Activated T-cell treated with anti-CD3 and anti-CD28 coated beads for 4 hours (primary cell): ENCODE measurements at places on chromosomes 2 and 18.

GRCh38 chr2:151637271-151637781 lies 97.0 kb downstream of the NEB start:
- peak; percentile 40 for DNase-seq

DNA sequence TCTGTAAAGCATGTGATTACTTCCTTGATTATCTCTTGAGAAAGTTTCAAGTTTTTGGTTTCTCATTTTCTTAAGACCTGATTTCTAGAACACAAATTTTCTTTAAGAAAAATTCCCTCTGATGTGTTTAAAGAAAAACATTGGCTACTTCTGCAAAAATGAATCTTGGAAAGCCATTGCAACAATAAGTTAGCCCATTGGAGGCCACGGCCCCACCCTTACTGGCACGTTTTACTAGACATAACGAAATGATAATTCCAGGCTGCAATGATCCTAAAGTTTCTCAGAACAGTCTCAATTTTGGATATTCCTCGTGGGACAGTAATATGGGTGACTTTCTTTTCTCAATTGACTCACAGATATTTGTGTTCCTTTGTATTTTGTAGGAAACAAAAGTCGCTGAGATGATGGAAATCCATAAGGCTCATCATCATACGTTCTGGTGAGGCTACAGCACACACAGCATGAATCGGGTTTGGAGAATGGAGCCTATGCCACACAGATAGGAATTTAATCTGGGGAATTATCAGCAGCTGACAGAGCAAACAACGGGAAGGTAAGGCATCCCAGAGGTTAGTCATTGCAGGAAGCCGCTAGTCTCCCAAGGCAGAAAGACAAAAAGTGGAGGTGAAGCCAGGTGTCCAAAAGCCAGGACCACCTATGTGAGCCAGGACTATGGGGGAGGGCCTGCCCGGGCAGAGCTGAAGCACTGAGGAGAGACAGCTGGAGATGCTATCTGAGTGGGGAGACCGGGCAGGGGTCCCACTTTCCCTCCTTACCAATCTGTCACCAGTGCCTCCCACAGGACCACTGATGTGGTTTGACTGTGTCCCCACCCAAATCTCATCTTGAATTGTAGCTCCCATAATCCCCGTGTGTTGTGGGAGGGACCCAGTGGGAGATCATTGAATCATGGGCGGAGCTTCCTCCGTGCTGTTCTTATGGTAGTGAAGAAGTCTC lies 35.9 kb downstream of the SOWAHC start:
- no peak for DNase-seq

- DNase-seq: no peak
These were observed 41.3 kb downstream of the CBLN2 start for GRCh38 chr18:72502671-72503431.

DNA sequence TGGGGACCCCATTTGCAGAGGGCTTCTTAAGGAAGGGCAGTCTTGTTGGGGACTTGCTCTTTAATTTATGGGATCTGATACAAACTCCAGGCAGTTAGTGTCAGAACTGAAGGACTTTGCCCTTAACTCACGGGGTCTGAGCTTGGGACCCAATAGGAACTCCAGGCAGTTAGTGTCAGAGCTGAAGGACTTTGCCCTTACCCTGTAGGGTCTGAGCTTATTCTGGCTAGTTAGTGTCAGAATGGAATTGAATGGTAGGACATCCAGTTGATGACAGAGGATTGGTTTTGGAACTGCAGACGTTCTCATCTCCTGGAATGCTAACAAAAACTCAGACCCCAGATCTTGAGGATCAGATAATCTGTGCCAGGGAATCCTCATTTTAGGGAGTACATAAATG lies 256.9 kb upstream of the COPS8 start:
- no peak for DNase-seq

DNA sequence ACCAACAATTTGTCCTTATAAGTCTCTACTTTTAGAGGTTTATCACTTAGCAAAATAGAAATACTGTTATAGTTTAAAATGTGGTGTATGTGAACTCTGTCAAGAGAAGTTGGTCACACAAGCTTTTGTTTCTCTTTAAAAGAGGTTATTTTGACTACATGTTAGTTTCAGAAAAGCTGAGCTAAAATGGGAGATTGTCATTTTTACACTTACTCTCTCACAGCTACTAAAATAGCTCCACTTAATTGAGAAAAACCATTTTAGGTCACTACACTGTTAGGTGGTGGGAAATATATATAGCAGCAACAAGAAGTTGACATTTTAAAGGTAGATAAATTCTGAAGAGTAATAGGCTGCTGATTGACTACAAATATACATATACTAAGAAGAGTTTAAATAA lies 161.5 kb upstream of the KCNJ3 start:
- DNase-seq: no peak

- DNase-seq: no peak
These were observed 7.4 kb upstream of the TEX261 start for GRCh38 chr2:71001981-71002570.

DNA sequence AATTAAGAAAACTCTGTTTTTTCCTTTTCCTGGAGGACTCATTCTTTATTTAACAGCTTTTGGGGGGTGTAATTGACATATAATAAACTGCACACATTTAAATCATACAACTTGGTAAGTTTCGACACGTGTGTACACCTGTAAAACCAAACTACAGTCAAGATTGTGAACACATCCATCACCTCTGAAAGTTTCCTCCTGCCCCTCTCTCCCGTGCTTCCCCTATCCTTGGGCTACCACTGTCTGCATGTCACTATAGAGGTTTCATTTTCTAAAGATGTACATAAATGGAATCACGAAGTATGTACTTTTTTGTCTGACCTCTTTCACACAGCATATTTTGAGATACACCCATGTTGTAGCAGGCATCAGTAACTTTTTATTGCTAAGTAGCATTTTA lies 100.0 kb downstream of the BIN1 start:
- no peak for DNase-seq

DNA sequence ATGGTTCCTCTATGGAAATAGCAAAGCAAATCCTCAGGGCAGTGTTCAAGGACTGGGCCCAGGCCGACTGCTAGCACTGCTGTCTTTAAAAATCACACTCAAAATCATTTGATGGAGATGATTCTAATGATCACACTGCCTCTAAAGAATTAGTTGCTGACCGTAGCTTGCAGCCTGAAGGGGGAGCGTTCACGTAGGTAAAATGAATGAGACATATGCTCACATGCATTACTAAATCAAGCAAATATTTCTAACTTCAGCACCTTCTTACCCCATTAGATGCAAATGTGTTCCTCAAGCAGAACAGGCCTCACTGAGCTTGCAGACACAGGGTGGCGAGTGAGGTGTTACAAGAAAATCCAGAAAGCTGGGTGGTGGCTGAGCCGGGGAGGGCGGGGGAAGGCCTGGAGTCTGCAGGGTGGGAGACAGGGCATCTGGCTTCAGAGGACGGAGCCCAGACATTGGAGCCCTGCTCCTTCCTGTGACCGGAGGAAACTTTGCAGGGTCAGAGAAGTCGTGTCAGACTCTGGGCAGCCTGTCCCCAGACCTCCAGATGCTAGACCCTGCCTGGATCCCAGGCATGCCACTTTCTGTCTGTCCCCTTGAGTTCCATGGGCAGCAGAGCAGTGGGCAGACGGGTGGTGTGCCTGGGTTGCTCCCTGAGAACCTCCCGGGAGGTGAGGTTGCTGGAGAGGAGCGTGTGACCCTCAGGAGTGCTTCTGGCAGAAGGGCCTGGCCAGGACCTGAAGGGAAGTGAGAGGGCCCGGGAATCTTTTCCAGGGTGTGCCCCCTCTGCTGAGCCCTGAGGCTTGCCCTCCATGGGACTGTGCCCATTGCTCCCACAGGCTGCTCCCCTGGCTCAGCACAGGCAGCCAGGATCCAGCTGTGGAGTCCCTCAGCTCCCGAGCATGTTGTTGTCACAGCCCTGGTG lies 7.1 kb upstream of the NPPC start:
- DNase-seq: no peak

- DNase-seq: no peak
These were observed 17.3 kb downstream of the SPRED2 start for GRCh38 chr2:65415091-65415490.

DNA sequence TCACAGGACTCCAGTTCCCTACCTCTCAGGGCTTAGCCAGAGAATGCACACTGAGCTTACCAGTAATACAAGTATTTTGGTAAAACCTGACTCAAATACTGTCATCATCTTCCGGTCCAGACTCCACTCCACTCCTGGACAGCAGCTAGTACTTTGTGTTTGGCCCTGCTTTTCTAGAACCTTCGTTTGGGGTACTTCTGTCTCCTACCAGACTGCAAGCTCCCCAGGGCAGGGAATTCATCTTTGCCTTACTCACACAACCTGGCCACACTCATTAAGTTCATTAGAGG lies 108.9 kb upstream of the CDC42EP3 start:
- no peak for DNase-seq

DNA sequence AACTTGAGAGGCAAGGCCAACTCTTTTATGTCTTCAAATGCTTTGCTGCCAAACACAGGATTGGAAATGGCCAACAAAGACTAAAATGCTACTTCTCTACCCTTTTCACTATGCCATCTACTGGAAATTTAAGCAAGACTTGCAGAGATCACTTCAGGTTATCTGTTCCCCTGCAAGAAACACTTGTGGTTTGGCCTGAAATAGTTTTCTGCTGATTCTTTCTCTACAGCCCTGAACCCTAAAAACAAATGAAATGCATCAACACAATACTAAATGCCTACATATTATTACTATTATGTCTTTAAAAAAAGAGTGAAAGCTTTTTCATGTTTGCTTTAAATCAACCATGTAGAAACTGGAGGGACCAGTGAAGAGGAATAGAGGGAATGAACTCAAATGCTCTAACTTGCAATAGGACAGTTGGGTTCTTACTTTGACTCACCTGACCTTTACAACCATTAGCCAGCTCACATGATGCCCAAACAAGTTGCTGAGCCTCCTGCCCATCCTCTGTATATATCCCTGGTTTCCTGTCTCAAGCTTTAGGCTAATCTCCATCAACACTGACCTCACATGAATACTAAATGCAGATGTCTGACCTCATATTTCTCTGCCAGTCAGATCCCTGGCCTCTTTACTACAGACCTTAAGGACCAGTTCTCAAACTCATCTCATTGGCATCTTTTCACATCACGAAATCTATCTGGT lies 17.5 kb upstream of the ADAM17 start:
- no peak for DNase-seq

GRCh38 chr2:139773720-139774277 lies 993.6 kb upstream of the NXPH2 start:
- no peak for DNase-seq

- DNase-seq: peak; percentile 2
These were observed 12.3 kb downstream of the ARL6IP6 start for GRCh38 chr2:152730591-152731333.

GRCh38 chr18:13371689-13372418 lies 153.3 kb downstream of the LDLRAD4 start:
- DNase-seq: no peak

- DNase-seq: no peak
These were observed 639.7 kb downstream of the STK39 start for GRCh38 chr2:167607731-167608130.

DNA sequence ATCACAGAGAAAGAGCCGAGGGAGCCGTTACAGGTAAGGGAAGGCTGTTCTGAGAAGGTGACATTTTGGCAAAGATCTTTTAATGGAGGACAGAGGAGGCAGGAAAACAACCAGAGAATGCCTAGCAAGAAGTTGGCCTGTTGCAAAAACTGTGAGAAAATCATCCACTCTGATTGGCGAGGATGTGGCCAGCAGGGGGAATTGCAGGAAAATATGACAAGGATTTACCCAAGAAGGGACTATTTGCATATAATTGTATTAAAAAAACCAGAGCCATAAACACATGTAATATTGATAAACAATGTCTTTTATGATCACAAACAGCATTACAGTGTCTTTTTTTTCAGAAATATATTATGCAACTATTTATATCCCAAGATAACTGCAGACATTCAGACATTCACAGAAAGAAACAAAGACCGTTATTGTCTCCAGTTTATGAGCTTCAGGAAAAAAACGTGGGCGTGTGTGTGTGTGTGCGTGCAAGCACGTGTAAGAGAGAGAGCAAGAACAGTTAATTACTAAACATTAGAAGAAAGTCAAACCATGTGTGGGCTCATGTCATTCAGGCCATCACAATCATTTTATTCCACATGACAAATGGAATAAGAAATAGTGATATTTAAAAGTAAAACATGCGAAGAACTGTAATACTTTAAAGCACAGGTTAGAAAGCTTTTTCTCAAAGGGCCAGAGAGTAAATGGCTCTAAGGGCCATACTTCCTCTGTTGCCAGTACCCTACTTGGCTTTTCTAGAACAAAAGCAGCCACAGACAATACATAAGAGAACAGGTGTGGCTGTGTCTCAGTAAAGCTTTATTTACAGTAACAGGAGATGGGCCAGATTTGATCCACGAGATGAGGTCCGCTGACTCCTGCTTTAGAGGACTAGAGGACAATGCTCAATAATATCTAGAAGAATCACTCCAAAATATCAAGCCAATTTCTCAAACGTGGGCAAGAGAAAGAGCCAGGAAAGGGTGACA lies 324.1 kb downstream of the DLGAP1 start:
- DNase-seq: no peak

GRCh38 chr18:11392292-11392691 lies 217.1 kb upstream of the SLC35G4 start:
- DNase-seq: no peak

DNA sequence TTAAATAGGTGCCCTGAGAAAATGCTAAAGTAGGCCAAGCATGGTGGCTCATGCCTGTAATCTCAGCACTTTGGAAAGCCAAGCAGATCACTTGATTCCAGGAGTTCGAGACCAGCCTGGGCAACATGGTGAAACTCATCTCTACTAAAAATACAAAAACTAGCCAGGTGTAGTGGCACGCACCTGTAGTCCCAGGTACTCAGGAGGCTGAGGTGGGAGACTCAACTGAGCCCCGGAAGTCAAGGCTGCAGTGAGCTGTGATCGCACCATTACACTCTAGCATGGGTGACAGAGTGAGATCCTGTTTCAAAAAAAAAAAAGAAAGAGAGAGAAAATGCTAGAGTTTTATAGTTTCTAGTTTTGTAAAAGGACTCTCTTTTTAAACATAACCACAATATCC lies 12.0 kb downstream of the ANKRD44 start:
- no peak for DNase-seq
